ENCODE measurements at places on chromosomes 2 and 18.

DNA sequence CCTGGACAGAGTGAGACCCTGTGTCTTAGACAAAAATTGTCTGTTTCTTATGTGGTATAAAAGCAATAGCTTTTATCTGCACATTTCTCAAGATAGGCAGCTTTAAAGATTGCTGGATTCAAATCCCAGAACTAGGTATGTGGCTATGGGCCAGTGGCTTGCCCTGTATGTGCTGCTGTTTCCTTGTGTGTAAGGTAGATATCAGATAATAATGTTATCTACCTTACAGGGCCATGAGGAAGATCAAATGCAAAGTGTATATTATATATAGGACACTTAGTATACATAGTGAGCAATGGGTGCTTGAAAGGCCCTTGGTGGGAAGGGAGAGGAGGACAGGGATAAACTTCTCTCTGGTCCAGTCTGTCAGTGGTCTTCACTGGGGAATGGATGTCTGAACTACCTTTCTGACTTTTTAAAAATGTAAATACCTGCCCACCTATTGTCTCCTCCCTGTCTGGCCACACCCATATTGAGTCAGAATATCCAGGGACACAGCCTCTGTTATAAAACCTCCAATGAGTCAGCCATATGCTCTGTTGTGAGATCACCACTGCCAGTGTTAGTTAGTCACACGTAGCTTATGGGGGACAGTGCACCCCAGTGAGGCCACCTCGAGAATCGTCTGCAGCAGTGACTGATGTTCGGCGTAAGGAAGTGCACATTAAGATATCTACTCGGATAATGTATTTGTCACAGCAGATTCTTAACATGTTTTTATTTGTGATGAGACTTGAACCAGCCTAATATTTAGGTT, 383.4 kb downstream of the PTPRM start:
- peak; percentile 82 for DNase-seq

DNA sequence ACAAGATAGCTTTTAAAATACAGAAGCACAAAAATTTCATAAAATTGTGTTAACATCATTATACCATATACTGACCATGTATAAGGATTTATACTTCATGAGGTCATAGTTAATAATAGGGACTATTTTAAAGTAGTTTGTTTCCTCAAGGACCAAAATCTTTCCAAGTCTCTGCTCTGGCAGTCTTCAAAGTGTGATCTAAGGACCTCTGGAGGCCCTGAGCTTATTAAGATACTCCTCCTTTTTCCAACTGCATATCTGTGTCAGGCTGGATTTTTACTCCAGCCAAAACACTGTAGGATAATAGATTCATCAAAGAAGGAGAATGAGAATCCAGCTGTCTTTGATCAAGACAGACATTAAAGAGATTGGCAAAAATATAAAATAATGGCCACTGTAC, 1.7 kb upstream of the SCYGR2 start:
- no peak for DNase-seq

DNA sequence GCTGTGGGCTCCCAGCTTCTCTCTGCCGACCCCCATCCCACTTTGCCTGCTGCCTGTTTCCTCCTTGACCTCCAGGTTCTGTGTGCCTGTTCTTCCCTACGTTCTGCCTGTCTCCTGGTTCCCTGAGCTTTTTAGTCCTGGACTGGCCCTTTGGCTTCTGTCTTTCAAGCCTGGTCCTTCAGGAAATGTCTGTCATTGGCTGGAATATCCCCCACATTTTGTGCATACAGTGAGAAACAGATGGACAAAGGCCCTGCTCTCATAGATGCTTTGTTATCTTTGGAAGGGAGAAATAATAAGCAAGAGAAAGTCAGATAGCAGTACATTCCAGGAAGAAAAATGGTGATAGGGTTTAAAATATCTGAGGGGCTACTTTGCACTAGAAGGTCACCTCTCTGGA, 5.7 kb downstream of the MGAT5 start:
- DNase-seq = no peak

DNA sequence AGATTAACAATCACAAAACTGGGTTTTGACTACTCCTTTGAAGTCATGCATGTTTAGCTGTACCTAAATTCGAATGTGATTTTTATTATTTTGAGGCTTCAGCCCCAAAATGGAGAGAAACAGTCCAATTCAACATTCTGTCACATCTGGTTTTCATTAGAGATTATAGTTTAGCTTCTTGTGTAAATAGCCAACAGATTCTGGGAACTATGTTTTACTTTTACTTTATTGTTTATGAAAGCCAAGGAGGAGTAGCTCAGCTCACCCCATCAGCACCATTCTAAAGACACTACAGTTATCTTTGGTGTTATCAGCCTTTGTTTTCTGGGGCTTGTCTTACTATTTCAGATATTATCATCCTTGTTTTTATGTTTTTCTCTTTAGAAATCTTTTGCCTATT, 465.0 kb upstream of the CWC22 start:
- no peak for DNase-seq

DNA sequence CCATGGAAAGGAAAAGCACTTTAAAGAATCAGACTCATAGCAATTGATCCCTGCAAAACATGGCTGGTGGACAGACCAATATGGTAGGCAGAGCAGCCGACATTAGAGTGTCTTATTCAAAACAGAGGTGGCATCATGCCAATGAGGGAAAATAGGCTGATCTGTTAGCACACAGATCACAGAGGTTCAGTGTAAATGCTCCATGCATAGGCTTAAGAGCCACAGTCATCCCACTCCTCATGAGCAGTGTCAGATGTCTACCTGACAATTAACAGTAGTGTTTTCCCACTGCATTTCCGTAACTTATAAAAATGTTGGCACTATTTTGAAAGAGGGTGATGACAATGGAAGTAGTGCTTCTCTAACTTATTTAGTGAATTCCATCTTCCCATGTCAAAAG, 86.7 kb downstream of the SPATS2L start:
- DNase-seq = no peak

GRCh38 chr2:58710795-58711279, 469.7 kb upstream of the FANCL start:
- no peak for DNase-seq

- peak; percentile 90 for DNase-seq
These were observed 44.9 kb upstream of the YWHAQ start for GRCh38 chr2:9675415-9676351.

DNA sequence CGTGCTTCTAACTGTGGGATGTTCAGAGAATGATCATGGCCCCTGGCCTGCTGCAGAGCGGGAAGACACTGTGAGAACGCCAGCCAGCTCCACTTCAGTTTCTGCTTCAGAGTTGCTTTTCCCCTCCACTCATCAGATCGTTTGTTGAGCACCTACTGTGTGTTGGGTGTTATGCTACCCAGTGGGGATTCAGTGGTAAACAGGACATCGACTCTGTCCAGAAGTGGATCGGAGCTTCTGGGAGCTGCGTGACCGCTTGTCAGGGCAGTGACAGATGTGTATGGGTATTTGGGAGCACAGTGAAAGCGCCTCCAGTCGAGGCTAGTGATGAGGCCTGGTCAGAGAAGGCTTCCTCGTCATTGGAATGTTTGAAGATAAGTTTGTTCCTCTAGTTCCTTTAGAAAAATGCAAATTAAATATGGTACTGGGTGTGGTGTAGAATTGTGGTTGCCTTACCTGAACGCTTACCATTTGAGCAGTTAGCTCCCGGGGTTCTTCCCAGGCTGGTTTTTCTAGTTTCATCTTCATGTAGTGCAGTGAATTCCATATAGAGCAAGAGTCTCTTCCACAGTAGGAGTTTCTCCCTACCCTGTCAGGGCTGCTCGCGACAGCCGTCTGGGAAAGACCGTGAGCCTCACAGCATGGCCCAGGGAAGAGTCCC, 2.8 kb downstream of the RAB12 start:
- no peak for DNase-seq

DNA sequence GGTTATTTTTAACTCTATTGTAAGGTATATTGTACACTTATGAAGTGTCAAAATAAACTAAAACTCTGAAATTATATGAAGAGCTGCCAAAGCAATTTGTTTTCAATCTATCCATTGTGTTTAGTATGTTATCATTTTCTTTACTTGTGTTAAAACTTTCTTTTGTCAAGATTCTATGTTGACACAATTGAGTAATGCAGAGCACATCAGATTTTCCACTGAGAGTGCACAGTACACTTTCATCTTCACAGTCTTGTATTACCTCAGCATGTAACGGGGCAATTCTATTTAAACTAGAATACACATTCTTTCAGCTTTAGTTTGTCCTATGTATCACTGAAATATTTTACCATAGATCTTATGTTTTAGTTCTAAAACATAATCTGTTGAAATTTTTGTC, 304.4 kb upstream of the ZC3H15 start:
- no peak for DNase-seq

DNA sequence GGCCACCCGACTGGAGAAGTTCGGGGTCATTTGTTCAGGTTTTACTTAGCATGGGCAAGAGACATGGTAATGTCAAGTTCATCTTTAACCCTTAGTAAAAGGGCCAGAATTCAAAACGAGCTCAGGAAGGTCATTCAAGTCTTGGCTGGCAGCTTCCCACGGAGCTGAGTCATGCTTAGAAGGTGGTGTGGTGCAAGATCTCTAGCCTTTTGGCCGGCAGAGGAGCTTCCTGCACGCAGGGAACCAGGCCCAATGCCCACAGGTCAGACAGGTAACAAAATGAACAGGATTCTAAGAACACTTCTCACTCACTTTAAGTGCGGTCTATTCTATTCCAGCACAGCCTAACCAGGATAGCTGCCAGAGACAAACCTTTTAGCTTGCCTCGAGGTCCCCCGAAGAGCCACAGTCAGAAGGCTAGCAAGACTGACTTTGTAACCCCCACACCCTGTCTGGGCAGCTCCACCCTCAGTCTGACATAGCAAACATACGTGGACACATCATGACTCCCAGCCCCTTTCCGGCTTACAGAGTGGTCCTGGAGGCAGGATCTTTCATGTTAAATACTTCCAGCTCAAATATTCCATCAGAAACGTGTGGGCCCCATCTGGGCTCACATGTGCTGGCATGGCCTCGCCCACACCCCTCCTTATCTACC, 292.7 kb downstream of the BCL11A start:
- no peak for DNase-seq

DNA sequence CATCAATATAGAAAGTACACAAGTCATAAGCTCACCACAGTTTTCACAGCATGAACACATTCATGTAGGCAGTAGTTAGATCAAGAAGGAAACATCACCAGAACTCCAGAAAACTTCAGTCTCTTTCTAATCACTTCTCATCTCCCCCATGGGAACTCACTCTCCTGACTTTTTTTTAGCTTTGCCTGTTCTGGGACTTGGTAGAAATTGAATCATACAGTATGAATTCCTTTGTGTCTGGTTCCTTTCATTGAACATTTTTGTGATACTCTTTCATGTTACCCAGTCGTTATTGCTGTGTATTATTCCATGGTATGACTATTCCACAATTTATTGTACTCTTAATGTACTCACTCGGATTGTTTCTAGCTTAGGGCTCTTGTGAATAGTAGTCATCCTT, 160.2 kb downstream of the TAF4B start:
- DNase-seq = no peak

GRCh38 chr2:213429516-213429915, 145.3 kb downstream of the SPAG16 start:
- DNase-seq = no peak

- no peak for DNase-seq
These were observed 201.0 kb downstream of the GBX2 start for GRCh38 chr2:235966932-235967757.

GRCh38 chr2:163771596-163771995, 35.8 kb upstream of the FIGN start:
- DNase-seq = peak; percentile 35

GRCh38 chr2:42047488-42048298, at the start of gene PKDCC:
PKDCC (plus strand) TSS chr2:42048021; CDS start chr2:42048200, 179 bp downstream.
- DNase-seq = peak; percentile 60

DNA sequence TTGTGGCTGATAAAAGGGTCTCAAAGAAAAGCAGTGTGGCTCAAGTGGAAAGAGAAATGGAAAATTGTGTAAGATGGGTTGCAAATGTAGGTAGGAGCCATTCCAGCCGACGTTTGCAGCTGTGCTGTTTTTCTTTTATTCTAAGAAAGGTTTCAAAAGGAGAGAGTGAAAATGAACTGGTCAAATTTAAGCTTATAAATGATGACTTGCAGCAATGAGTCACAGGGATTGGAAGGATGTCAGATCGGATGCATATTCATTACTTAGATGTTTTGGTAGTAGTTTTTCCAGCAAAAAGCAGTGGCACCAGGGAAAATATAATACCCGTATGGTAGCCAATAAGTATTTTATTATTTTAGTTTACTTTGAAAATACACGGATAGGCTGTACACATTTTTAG, 79.1 kb downstream of the LRRTM4 start:
- peak; percentile 56 for DNase-seq

DNA sequence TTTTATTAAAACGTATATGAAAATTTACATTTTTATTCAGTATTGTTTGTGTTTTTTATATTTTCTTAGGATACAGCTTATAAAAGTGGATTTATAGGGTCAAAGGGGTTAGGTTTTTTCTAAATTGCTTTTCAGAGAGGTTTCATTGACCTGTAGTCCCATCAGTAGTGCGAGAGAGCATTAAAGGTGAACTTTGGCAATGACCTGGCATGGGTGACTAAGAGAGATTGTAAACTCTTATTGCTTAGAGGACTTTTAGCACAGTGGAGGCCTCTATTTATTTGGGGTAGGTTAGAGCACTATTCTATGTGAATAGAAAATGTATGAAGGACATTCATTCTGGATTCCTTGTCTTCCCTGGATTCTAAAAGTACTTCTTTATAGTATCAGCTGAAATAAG, 16.0 kb upstream of the TNP1 start:
- no peak for DNase-seq
